Effector memory CD4-positive, alpha-beta T cell (primary cell): ENCODE measurements at places on chromosomes 6 and 20.

GRCh38 chr6:52162940-52163908 lies 23.0 kb upstream of the IL17A start:
- no peak for DNase-seq
- no peaks in the 10 kb centered on the region for H3K4me1 ChIP-seq
- H3K27ac ChIP-seq, result no peak overlapping the region
- no peaks in the 10 kb centered on the region for H3K27me3 ChIP-seq
- no peaks in the 10 kb centered on the region for H3K36me3 ChIP-seq

DNA sequence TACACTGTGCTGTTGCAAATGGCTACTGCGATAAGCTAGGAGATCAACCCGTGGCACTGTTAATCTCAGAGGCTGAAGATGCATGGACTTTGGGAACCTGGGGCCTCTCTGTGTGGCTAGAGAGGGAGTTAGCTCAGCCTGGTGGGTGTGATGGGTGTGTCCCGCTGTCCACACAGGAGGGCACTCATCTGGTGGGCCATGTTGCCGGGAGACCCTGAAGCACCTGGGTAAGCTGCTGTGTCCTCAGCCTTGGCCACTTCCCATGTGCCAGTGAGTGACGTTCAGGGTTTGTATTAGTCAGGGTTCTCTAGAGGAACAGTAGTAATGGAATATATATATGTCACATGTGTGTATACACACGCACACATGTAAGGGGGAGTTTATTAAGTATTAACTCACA lies 132.7 kb downstream of the ERMARD start:
- no peak overlapping the region for H3K27ac ChIP-seq
- DNase-seq, result no peak
- no peaks in the 10 kb centered on the region for H3K27me3 ChIP-seq

DNA sequence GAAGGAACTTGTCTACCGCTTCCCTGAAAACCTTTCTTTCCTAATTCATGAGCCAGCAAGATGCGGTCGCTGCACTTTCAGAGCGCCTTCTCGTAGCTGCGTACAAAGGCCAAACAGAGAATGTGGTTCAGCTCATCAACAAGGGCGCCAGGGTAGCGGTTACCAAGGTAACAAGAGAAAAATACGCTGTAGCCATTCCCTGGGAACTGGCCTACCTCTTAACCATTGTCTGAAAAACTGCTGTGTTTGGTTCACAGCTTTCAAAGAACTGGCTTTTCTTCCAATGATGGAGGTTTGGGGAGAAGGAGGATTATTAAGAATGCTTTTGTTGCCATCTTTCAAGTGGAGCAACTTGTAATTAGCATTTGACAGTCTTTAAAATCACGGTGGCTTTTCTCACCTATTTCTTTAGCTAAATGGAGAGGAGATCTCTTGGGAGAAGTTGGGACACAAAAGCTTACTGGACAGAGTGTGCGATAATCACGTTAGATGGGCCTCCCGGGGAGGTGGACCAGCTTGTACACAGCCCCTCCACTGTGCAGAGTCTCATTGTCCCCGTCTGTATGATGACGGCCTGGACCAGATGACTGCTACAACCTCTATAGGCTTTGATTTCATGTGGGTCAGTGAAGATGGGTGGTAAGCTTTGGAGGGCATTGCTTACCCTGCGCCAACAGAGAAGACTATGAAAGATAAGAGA lies 71.5 kb downstream of the LYRM2 start:
- H3K4me1 ChIP-seq, result no peaks in the 10 kb centered on the region
- no peak for DNase-seq
- H3K27ac ChIP-seq, result no peak overlapping the region
- no peaks in the 10 kb centered on the region for H3K36me3 ChIP-seq
- no peaks in the 10 kb centered on the region for H3K27me3 ChIP-seq
- H3K4me3 ChIP-seq, result no peak overlapping the region

GRCh38 chr20:63679799-63680305 lies 16.6 kb upstream of the TNFRSF6B start:
- DNase-seq, result no peak
- no peak overlapping the region for H3K27ac ChIP-seq
- H3K27me3 ChIP-seq, result no peaks in the 10 kb centered on the region
- H3K4me1 ChIP-seq, result no peaks in the 10 kb centered on the region
- H3K36me3 ChIP-seq, result no peaks in the 10 kb centered on the region
- no peak overlapping the region for H3K4me3 ChIP-seq

GRCh38 chr6:89311853-89312531 lies 3.1 kb downstream of the GABRR2 start:
- no peaks in the 10 kb centered on the region for H3K36me3 ChIP-seq
- H3K27ac ChIP-seq, result no peak overlapping the region
- H3K27me3 ChIP-seq, result no peaks in the 10 kb centered on the region
- DNase-seq, result no peak
- no peaks in the 10 kb centered on the region for H3K4me1 ChIP-seq

GRCh38 chr6:109332748-109333147 lies 49.5 kb downstream of the CD164 start:
- H3K27ac ChIP-seq, result no peak overlapping the region
- H3K36me3 ChIP-seq, result no peaks in the 10 kb centered on the region
- H3K4me3 ChIP-seq, result no peak overlapping the region
- no peaks in the 10 kb centered on the region for H3K4me1 ChIP-seq

GRCh38 chr6:156865019-156865629 lies 87.9 kb downstream of the ARID1B start:
- DNase-seq, result no peak
- no peak overlapping the region for H3K4me3 ChIP-seq
- H3K4me1 ChIP-seq, result peaks cover 13% of the 10 kb centered on the region
- no peak overlapping the region for H3K27ac ChIP-seq
- no peaks in the 10 kb centered on the region for H3K36me3 ChIP-seq
- no peaks in the 10 kb centered on the region for H3K27me3 ChIP-seq

DNA sequence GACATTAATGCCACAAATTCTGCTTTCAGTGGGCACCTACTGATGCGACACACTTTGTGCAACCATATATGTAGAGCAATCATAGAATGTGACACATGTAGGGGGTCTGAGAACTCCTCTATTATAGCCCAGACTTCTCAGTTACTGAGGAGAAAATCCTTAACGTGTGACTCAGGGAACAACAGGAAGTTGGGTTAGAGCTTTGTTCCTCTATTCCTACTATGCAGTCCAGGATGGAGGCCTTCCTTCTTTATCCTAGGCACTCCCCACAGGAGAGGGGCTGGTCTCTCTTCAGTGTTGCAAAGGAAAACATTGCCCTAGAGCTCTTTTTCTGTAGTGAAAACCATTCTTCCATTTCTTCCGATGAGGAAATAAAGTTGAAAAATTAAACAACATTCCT lies 39.6 kb upstream of the RCAN2 start:
- no peaks in the 10 kb centered on the region for H3K36me3 ChIP-seq
- DNase-seq, result no peak
- H3K4me1 ChIP-seq, result no peaks in the 10 kb centered on the region
- no peak overlapping the region for H3K4me3 ChIP-seq

DNA sequence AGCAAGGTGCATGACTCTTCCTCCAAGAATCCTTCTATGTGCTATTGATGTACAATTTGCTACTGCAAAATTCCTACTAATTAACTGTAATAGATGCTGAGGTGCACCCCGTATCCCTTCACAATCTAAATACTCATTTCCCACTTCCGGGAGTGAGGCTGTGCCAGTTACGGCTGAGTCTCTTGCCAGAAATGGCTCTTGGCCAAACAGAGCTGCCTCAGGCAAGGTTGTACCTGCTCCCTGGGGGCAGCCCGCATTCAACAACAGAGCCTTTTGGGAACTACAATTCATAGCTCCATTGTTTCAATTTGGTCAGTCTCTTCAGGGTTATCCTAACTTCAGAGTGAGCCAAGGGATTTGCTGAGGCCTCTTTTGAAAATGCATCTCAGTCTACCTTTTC lies 789.8 kb upstream of the MAP3K7 start:
- no peak overlapping the region for H3K27ac ChIP-seq
- H3K4me3 ChIP-seq, result no peak overlapping the region
- DNase-seq, result no peak

DNA sequence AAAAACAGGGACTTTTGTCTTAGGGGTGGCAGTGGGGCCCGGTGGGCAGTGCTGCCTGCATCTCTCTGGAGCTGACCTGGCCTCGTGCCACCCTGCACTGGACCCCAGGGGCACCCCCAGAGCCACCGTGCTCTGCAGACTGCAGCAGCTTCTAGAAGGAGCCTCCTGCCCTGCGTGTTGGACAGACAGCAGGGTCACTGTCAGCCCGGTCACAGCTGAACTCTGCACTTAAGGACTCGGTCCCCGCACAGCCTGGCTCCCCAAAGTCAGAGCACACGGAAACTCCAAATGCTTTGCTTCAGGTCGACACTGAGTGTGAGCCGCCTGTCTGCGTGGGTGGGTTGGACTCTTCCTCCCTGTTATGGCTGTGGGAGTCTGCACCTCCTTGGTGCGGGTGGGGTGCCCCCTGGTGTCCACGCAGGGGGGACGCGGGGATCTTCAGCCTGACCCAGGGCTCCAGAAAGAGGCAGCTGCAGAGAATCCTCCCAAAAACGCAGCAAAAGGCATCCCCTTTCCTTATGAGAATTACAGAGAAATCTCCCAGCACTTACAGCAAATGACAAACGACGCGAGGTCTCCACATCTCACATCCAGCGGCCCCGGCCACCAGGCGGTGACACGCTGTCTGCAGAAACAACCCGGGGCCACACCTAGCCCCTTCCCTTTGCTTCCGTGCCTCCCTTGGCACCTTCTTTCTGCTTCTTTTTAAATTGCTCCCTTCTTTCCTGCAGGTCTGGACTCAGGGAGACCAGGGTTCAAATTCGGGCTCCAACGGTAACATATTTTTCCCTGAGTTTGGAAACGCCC lies 36.3 kb upstream of the DACT2 start:
- no peak overlapping the region for H3K27ac ChIP-seq
- H3K27me3 ChIP-seq, result no peaks in the 10 kb centered on the region
- no peak overlapping the region for H3K4me3 ChIP-seq
- no peaks in the 10 kb centered on the region for H3K36me3 ChIP-seq
- no peak for DNase-seq

DNA sequence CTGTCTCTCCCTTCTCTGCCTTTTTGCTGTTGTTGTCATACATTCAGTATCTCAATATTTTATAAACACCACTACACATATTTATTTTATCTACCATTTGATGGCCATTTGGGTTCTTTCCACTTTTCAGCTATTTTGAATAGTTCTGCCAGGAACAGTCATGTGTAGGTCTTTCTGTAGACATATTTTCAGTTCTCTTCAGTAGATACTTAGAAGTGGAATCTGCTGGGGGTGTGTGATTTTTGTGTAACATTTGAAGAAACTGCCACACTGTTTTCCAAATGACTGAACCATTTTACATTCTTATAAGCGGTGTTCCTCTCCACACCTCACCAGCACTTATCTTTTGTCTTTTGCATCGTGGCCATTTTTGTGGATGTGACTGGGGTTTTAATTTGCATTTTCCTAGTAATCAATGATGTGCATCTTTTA lies 197.7 kb downstream of the ARID1B start:
- H3K4me3 ChIP-seq, result no peak overlapping the region
- no peak overlapping the region for H3K27ac ChIP-seq
- H3K4me1 ChIP-seq, result peaks cover 8% of the 10 kb centered on the region
- no peaks in the 10 kb centered on the region for H3K27me3 ChIP-seq

DNA sequence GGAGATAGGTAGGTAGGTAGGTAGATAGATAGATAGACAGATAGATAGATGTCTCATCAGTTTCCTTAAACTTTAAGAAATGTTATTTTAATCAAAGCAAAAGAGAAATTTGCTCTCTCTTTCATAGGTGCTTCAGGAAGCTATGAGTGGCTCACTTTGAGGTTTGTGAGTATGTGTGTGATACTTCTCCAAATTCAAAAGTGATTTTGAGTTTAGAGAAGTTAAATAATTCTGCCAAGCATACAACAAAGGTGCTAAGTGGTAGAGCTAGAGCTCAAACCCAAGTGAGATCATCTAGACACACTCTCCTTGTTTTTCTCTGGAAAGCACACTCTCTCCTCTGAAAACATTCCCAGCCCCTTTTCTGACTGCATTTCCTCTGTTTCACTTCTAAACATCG lies 156.2 kb downstream of the EDN1 start:
- no peak overlapping the region for H3K4me3 ChIP-seq
- no peaks in the 10 kb centered on the region for H3K36me3 ChIP-seq
- no peaks in the 10 kb centered on the region for H3K27me3 ChIP-seq
- no peak overlapping the region for H3K27ac ChIP-seq
- DNase-seq, result no peak

DNA sequence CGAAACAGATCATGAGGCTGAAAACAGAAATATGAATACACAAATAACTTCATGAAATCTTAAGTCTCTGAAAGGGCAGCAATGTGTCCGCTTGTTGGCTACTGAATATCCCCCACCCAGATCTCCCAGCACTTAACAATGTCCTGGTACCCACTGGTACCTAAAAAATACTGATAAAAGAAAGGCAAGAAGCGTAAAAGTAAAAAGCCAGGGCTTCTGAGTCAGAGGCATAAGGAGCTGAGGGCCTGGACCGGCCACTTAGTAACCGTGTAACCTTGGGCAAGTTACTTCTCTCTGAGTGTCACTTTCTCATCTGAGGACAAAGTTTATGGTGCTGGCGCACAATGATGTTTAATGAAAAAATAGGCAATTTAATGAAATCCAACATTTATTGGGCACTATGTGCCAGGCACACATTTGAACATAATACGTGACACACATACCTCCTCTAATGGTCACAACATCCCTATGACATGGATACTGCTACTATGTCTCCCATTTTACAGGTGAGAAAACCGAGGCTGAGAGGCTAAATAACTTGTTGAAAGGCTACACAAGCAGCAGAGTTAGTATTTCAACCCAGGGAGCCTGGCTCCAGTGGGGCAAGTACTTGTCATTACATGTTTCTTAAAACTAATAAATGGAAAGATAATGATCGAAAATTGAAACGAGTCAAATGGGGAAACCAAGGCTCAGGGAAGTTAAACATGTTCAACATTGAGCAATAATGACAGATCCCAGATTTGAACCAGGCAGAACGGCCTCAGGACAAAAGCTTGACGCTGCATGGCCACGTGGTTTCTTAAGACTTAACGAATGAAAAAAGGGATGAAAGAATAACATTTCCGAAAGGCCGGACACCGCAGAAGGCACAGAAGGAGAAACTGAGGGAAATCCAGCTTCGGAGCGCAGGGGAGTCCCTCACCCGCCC lies 828 bp downstream of the TP53RK start:
- no peaks in the 10 kb centered on the region for H3K27me3 ChIP-seq
- no peaks in the 10 kb centered on the region for H3K36me3 ChIP-seq
- peak overlapping the region; percentile 83 for H3K4me3 ChIP-seq

- H3K27me3 ChIP-seq, result no peaks in the 10 kb centered on the region
- DNase-seq, result no peak
- H3K4me3 ChIP-seq, result no peak overlapping the region
- no peaks in the 10 kb centered on the region for H3K4me1 ChIP-seq
These were observed 25.9 kb upstream of the PPP1R3G start for GRCh38 chr6:5059036-5059896.

DNA sequence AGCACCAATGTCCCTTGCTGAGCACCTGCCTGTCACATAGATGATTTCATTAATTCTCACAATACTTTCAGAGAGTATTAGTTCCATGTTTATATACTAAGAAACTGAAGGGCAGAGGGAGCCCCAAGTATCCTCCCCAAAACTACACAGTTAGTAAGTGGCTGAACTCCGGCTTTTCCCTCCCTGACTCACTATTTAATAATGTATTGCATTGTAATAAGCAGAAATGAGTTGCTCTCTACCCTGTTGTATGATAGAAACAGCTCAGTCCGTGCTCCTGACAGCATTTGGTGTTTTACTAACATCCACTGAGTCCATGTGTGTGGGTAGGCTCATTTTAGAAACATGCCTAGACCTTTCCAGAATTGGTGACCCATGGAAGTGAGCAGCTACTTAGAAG lies 76.8 kb downstream of the OLIG3 start:
- H3K4me1 ChIP-seq, result no peaks in the 10 kb centered on the region
- H3K27me3 ChIP-seq, result no peaks in the 10 kb centered on the region
- no peak overlapping the region for H3K4me3 ChIP-seq
- no peak overlapping the region for H3K27ac ChIP-seq
- DNase-seq, result no peak
- H3K36me3 ChIP-seq, result no peaks in the 10 kb centered on the region
